ENCODE measurements at places on chromosomes 1 and 21.
A peak's percentile ranks its signal among the peaks of the same experiment; 100 is the strongest.

DNA sequence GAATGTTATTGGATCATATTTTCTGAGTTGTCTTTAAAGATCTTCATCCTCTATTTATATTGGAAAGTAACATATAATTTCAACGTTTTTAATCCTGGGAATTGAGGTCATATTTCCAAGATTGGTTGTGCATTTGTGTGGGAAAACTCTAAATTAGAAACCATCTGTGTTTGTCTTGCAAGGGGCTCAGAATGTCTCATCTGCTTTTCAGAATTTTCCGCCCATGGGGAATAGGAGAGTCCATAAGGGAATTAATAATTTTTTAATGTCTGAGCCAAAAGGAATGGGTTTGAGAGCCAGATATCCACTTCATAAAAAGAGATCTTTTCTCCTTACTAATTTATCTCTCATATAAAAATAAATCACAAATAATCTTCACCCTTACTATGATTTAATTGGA is 84.8 kb upstream of the MAP1LC3C start:
- DNase-seq, result no peak

DNA sequence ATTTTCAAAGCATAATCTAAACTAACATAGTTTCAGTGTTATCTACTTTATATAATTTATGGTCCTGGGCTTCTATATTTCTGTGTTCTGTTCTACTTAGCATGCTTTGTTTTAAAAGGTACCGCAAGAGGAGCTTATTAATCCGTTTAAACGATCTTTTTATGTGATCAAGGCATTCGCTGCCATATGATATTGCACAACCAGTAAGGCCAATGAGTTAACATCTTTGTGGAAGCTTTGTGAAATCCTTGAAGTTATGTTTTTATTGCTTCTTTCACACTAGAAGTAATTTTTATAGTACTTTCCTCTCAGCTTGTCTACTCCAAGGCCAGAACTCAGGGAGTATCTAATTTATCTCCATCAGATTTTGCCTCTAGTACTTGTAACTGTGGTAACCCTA is 8.9 kb downstream of the LRRC8C start:
- DNase-seq, result no peak

DNA sequence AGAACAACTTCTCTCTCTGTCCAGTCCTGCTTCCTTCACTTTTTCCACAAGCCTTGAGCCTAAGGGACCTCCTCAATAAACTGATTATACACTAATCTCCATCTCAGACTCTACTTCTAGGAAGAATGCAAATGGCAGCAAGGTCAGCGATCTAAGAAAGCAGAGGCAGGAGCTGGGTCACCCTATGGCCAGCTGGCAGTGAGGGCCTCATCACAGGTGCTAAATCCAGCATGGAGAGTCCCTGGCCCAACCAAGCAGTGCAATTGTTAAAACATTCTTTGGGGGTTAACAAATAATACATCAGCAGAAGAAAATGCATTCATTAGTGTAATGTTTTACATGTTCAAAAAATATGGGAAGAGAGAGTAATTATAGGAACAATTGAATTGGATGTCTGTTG is 416.0 kb downstream of the SIPA1L2 start:
- DNase-seq, result no peak

GRCh38 chr1:61425040-61425439 is 299.9 kb downstream of the TM2D1 start:
- no peak for DNase-seq

- DNase-seq, result no peak
These were observed 35.9 kb downstream of the ITPKB start for GRCh38 chr1:226702957-226703831.

GRCh38 chr1:66140072-66140471 is 347.4 kb downstream of the PDE4B start:
- no peak for DNase-seq

DNA sequence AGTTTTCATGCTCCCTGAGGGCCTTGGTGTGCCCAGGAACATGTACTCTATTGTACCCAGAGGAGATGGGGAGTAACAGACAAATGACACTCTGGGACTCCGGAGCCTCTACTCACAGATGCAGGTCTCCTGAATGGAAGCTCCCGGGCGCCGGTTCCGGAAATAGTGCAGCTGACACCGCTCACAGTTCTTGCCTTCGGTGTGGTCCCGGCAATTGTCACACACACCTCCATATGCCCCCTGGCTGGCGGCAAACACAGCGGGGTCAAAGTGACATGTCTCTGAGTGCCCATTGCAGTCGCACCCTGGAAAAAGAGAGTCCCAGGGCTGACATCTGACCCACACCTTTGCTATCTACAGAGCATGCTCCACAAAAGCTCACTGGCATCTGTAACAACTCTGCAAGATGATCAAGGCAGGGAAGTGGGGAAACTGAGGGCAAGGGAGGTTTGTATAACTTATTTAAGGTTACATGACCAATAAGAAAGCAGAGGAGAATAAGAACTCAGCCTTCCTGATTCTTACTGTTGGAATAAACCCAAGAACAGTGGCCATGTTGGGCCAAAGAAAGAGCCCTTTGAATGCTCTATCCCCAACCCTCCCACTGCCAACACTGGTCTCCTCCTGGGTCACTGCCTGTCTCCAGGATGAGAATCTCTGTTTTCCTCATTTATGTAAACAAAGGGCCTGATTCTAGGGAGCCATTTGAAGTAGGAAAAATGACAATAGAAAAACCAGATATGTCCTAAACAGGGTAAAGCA is 22.4 kb downstream of the LAMB3 start:
- DNase-seq, result no peak

DNA sequence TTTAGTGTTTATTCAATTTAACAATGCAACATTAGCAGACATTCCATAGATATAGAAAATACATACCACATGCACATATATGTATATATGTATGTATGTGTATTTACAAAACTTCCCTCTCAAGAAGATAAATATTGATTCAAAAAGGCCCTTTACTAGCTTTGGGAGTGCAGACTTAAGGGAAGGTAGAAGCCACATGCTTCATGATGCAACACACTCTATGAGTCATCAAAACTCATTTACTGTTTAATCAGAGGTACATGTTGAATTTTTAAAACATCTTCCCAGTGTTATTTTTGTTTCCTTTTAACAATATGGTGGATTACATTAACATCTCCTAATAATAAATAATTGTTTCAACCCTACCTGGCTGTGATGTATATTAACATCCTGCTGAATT is 61.4 kb upstream of the KIRREL1 start:
- no peak for DNase-seq

DNA sequence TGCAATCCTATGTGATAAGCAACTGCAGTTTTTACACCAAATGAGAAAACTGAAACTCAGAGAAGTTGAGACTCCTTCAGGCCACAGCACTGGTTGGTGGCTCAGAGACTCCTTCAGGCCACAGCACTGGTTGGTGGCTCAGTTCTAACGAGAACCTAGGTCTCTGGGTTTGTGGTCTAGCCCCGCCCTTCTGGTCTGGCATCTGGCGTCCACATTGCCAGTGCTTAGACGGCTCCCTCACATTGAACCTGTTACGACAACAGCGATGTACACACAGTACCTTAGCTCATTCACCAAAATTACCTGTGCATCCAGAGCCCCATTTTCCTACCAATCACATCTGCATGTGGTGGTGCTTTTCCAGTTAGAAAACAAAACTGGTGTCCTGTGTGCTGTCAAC is 66.1 kb downstream of the NID1 start:
- DNase-seq, result no peak

- DNase-seq, result peak; percentile 15
These were observed 15.9 kb downstream of the RNU5D-1 start for GRCh38 chr1:44714944-44715571.

GRCh38 chr21:33857846-33858666 is 57.5 kb downstream of the ATP5PO start:
- no peak for DNase-seq

DNA sequence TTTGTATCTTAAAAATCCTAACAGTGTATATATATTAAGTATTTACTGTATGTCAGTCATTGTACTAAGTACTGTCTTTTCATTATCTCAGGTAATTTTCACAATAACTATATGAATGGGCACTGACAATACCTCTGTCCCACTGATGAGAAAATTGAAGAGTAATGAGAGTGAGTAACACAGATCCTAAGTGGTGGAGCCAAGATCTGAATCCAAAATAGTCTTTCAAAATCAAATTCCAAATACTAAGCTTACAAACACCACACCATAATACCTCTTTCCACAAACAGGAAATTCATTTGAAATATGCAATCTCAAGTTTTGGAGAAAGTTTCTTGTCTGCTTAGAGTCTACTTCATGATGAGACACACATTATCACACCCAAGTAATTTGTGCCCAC is 105.9 kb upstream of the EDEM3 start:
- no peak for DNase-seq

DNA sequence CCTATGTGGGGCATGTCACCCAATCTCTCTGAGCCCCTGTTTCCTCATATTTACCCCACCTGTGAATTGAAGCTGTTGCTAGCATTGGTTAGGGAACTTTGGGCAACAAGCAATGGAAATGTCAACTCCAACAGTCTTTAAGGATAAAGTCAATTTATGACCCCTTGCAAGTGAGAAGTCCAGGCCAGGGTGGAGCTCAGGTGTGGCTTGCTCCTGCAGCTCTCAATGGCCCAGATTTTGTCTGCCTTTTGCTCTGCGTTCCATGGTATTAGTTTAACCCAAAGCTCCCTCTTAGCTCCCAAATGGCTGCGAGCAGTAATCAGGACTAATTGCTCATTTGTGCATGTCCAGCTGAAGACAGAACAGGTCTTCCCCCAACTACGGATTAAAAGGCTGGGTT is 70.4 kb upstream of the ABCG1 start:
- no peak for DNase-seq

DNA sequence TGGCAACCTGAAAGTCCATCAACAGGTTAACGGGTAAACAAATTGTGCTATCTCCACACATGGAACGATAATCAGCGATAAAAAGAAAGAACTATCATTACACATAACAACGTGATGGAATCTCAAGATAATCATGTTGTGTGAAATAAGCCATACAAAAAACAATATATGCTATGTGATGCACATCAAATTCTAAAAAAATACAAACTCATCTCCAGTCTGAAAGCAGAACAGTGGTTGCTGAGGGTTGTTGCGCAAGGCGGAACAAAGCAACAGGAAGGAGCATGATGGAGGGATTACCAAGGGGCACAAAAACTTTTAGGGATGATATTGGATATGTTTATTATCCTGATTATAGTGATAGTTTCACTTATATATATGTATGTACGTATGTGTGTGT is 324.8 kb downstream of the VAV3 start:
- no peak for DNase-seq

GRCh38 chr1:206769304-206769731 is 1.3 kb upstream of the IL19 start:
- DNase-seq, result no peak

- DNase-seq, result no peak
These were observed 36.0 kb downstream of the PTPRU start for GRCh38 chr1:29272147-29272907.

- DNase-seq, result no peak
These were observed 118.2 kb upstream of the ADGRL2 start for GRCh38 chr1:81682490-81682889.

GRCh38 chr1:227542153-227543120 is 20.9 kb upstream of the ZNF678 start:
- no peak for DNase-seq

- no peak for DNase-seq
These were observed 21.4 kb downstream of the JAK1 start for GRCh38 chr1:64944913-64945312.

GRCh38 chr1:220176540-220176939 is 82.6 kb downstream of the IARS2 start:
- no peak for DNase-seq

- no peak for DNase-seq
These were observed 36.5 kb downstream of the GALNT2 start for GRCh38 chr1:230103306-230104173.

- DNase-seq, result no peak
These were observed 339.2 kb upstream of the KAZN start for GRCh38 chr1:14259191-14259757.

DNA sequence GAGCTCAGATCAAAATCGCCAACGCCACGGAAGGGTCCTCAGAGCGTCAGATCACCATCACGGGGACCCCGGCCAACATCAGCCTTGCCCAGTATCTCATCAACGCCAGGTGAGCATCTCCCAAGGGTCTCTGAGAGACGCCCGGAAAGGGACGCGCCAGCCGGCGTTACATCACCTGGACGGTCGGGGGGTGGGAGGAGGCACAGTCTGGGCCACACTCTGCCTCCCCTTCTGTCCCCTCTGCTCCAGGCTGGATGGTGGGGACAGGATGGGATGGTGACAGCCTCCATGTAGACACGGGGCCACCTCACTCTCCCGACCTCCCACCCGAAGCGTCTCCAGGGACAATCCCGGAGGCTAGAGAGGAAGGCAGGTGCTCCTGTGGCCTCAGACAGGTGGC is 41.5 kb upstream of the COL6A1 start:
- DNase-seq, result no peak

GRCh38 chr1:65955503-65955902 is 162.8 kb downstream of the PDE4B start:
- DNase-seq, result no peak

DNA sequence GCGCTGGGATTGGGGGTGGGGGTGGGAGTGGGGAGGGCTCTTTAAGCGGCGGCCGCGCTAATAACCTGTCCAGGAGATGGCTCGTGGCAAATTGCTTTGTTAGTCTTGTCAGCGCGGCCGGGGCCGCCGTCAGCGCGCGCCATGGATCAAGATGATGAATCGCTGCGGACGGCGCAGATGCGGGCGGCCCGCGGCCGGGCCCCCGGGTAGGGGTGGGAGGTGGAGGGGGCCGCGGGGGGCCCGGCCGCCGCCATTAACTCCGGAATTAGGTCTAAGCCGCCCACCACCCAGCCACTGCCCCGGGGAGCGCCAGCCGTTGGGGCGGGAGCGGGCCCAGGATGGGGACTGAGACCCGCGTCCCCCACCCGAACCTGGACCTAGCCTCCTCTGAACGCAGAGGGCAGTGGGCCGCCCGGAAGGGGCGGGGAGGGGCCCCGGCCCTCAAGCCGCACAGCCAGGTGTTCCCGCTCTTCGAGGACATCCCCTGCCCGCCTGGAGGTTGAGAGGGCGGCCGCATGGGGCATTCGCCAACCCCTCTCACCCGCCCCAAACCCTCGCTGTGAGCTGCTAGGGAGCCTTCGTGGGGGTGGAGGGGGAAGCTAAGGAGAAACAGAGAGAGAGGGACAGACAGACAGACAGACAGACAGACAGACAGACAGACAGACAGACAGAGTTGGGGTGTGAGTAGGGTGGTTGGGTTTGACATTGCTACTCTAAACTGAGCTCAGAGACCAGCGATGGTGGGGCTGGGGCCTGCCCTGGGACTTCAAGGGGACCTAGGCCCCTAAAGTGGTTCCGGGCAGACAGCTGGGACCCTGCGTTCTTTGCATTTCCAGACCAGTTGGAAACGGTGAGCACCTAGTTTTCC is 3.8 kb upstream of the DMBX1 start:
- no peak for DNase-seq
